ENCODE measurements at places on chromosomes 11 and 22.

DNA sequence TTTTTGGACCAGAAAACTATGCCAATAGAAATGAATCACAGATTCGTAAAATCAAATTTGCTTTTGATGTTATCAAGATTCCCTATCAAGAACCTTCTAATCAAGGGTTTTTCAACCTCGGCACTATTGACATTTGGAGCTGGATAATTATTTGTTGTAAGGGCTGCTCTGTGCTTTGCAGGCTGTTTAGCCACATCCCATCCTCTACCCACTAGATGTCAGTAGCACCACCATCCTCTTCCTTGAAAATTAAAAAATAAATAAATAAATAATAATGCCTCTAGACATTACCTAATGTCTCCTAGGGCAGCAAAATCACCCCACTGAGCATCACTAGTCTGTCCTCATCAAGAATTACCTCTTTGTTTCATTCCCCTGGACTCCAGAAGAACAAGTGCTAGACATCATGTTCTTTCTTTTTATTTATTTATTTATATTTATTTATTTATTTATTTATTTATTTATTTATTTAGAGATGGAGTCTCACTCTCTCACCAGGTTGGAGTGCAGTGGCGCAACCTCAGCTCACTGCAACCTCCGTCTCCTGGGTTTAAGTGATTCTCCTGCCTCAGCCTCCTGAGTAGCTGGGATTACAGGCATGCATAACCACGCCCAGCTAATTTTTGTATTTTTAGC is 744.7 kb downstream of the KCNA4 start:
- no peak for DNase-seq

DNA sequence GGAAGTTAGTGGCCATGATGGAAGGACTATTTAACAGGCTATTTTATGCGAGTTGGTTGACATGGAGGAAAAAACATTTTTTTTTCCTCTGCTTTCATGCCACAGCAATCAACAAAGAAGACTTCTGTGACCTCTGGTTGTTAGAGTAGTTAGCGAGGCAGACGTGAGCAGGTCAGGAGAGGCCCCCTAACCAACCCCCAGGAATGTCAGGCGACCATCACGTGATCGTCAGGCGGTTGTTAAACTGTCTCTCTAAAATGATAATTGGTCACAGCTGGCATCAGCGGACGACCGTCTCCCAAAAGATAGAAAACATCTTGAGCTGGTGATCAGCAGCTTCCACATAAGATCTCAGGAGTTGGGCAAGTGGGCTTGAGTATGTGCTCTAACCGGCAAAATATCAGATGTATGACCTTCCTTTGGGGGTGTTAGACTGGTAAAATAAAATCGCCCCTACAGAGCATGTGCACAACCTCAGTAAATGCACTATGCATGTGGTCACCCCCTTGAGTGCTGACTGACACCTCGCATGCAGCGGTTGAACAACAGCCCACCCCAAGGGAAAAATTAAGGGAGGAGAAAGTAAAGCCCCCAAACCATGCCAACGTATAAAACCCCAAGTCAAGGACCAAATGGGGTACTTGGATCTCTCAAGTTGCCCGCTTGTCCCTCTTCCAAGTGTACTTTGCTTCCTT is 20.9 kb upstream of the NARS2 start:
- DNase-seq, result no peak

- no peak for DNase-seq
Observed at GRCh38 chr22:36239150-36239400, 252 bp downstream of the APOL2 start.

DNA sequence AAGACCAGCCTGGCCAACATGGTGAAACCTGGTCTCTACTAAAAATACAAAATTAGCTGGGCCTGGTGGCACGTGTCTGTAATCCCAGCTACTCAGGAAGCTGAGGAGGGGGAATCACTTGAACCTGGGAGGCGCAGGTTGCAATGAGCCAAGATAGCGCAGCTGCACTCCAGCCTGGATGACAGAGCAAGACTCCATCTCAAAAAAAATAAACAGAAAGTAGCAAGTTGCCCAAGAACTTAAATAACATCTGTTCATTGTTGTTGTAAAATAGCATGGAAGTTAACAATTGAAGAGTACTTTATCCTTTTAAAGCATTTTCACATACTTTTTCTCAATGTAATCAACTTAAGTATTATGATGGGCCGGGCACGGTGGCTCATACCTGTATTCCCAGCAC is 5.7 kb downstream of the AMBRA1 start:
- no peak for DNase-seq

DNA sequence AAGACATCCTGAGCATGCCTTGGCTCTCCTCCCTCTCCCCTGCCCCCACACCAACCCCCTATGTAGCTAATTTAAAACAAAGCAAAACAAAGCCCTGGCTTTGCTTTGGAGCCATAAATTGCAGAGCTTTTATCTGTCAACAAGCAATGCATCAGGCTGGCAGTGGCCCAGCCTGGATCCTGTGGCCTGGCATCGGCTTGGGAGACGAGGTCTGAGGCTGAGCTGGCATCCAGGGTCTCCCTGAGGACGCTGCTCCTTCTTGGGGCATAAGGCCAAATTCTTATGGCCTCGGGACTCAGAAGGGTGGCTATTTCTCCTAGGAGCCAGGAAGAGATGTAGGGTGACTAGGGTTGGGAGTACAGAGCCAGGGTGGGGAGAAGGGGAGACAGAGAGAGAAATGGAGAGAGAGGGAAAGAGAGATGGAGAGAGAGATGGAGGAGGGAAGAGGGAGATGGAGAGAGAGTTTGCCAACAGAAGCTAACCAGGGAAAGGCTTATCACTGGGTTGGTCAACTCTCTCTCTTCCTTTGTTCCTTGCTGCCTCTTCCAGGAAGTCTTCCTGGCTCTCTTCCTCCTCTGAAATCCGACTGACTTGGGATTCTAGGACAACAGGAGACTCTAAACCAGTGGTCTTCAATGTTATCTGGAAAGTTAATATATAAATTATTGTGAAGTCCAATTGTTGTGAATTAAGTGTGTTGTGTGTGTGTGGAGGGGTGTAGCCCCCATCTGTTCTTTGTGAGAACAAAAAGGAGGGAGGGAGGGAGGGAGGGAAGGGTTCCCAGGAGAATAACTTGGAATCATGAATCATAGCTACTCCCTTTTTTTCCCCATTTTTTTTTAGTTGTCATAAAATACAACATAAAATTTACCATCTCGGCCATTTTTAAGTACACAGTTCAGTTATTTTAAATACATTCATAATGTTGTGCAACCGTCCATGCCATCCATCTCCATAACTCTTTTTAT is 29.1 kb downstream of the TSPAN18 start:
- no peak for DNase-seq

GRCh38 chr22:46851311-46851710 is 88.9 kb downstream of the TBC1D22A start:
- DNase-seq, result no peak

DNA sequence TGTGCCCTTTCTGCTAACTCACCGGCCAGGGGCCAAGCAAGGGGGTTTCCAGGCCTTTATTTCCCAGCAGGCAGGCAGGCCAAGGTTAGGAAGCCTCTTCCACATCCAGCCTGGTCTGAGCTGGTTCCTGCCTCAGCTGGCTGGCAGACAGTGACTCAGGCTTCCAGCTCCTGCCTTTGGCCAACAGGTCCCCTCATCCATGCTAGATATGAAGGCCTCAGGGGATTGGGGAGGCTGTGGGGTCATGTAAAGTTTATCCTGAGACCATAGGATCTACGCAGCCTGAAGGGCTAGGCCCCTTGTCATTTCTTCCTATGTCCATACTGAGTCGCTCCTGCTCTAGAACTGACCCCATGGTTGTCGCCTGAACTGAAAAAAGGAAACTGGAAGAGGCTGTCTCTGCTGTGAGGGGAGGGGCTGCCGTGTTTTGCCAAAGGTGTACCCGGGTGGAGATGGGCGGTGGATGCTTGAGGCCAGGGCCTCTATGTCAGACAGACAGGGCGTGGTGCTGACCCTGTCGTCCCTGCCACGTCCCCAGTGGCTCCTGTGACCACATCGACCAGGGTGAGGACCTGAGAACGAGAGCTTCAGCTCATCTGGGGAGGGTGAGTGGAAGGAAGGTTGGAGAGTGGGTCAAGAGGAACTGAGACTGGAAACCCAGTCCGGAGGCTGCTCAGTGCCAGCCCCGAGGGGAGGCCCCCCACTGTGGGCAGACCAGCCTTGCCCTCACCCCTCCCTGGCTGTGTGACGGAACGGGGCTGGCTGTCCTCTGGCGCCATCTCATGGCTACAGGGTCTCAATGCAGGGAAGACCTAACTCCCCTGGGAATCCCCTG is 17.0 kb downstream of the P2RY6 start:
- no peak for DNase-seq

All from iPS DF 6.9 (cell line).